ENCODE measurements at places on chromosomes 11 and 22.

- no peak for DNase-seq
Observed at GRCh38 chr22:44180706-44181032, at the start of gene PARVG. PARVG (plus strand) TSS chr22:44180925; CDS start chr22:44183330, 2,405 bp downstream.

GRCh38 chr22:33000342-33001280 lies 57.6 kb downstream of the SYN3 start:
- DNase-seq = no peak

GRCh38 chr22:43346521-43346929 lies 3.4 kb upstream of the SCUBE1 start:
- no peak for DNase-seq

GRCh38 chr11:45877221-45877620 lies 8.2 kb upstream of the MAPK8IP1 start:
- DNase-seq = no peak

DNA sequence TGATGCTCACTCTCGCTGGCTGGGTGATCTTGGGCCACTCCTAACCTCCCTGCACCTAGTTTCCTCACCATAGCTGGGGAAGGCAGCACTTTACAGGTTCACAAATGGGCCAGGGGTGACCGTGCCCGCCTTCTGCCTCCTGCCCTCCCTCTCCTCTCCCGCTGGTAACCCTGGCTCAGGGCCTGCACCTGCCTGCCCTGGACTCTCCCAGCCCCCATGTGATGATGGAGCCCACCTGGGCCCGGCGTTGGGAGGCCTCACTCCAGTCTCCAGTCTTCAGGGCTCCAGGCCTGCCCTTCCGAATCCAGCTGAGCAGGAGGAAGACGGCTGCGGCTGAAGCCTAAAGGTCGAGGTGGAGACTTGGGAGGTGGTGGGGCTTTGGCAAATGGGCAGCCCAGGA lies 152.9 kb downstream of the CACNA1I start:
- no peak for DNase-seq
